ENCODE measurements at places on chromosomes 12 and 14.

DNA sequence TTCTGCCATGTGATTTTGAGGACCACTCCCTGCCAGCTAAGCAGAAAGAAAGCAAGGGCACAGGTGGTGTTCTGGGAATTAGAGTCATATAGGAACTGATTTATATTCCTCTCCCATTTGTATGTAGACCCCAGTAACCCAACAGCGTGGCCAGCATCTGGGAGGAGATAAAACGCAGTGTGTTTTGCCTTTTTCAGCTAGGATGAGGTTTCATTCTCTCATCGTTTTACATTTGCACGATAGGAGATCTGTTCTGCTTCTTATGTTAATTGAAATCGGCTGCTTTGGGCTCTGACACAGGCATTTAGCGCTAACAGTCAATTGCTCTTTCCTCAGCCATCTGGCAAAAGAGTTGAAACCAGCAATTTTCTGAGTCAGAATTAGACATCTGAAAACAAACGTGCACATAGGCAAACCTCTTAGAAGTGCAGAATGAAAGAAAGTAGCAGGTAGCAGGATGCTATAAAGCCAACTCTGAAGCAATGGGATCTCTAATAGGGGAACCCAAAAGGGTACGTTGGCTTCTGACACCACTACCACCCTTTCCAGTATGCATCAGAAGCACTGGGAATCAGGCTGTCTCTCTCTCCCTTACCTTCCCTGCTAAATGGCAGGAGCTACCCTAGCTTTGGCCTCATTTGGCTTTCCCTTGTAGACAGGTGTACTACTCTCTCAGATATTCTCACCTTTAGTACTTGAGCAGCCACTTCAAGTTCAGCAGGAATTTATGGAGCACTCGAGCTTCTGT lies 219.1 kb downstream of the PHLDA1 start:
- peaks cover 3% of the 10 kb centered on the region for H3K27me3 ChIP-seq
- H3K4me3 ChIP-seq: peak overlapping the region; percentile 48
- H3K36me3 ChIP-seq: peaks cover 18% of the 10 kb centered on the region
- peak overlapping the region; percentile 24 for H3K27ac ChIP-seq

DNA sequence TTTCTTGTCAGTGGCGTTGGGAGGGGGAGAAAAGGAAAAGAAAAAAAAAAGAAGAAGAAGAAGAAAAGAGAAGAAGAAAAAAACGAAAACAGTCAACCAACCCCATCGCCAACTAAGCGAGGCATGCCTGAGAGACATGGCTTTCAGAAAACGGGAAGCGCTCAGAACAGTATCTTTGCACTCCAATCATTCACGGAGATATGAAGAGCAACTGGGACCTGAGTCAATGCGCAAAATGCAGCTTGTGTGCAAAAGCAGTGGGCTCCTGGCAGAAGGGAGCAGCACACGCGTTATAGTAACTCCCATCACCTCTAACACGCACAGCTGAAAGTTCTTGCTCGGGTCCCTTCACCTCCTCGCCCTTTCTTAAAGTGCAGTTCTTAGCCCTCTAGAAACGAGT lies 1.9 kb downstream of the ASCL1 start:
- H3K27ac ChIP-seq: no peak overlapping the region
- peaks cover 45% of the 10 kb centered on the region for H3K4me1 ChIP-seq
- H3K27me3 ChIP-seq: peaks cover 100% of the 10 kb centered on the region
- H3K36me3 ChIP-seq: peaks cover 6% of the 10 kb centered on the region

- peak overlapping the region; percentile 80 for H3K4me3 ChIP-seq
- peaks cover 3% of the 10 kb centered on the region for H3K27me3 ChIP-seq
- peaks cover 18% of the 10 kb centered on the region for H3K4me1 ChIP-seq
- peak overlapping the region; percentile 99 for H3K27ac ChIP-seq
- H3K36me3 ChIP-seq: peaks cover 36% of the 10 kb centered on the region
These were observed 12.9 kb downstream of the GPR84 start for GRCh38 chr12:54351341-54351740.

GRCh38 chr12:1504895-1505311 lies 89.5 kb downstream of the FBXL14 start:
- H3K27me3 ChIP-seq: peaks cover 4% of the 10 kb centered on the region
- peaks cover 78% of the 10 kb centered on the region for H3K4me1 ChIP-seq
- H3K36me3 ChIP-seq: peaks cover 2% of the 10 kb centered on the region
- H3K27ac ChIP-seq: no peak overlapping the region

- H3K27ac ChIP-seq: no peak overlapping the region
- H3K36me3 ChIP-seq: no peaks in the 10 kb centered on the region
- peaks cover 6% of the 10 kb centered on the region for H3K27me3 ChIP-seq
- H3K4me1 ChIP-seq: peaks cover 55% of the 10 kb centered on the region
- peak overlapping the region; percentile 15 for H3K4me3 ChIP-seq
- no peak for DNase-seq
These were observed 4.9 kb upstream of the MRPL52 start for GRCh38 chr14:22824711-22825359.

DNA sequence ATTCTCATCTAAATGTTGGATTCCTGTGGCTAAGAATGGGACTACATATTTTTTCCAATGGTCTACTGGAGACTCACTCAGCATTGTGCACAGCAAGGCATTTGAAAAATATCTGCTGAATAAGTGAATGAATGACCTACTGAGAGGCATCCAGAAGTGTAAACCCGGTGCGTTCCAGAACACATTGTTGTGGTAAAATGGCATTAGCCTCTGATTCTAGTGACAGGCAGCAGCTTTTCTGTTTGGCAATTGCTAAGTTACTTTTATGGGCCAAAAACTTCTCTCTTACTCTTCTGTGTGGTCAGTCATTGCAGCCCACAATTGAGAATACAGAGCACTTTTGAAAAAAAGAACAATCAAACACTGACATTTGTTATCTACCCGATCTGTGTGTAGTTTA lies 36.5 kb downstream of the WIF1 start:
- no peaks in the 10 kb centered on the region for H3K4me1 ChIP-seq
- H3K36me3 ChIP-seq: no peaks in the 10 kb centered on the region
- no peak for DNase-seq
- H3K4me3 ChIP-seq: no peak overlapping the region
